ENCODE measurements at places on chromosomes 6 and 20.

GRCh38 chr6:118494091-118494490 lies 54.0 kb upstream of the PLN start:
- DNase-seq: no peak

DNA sequence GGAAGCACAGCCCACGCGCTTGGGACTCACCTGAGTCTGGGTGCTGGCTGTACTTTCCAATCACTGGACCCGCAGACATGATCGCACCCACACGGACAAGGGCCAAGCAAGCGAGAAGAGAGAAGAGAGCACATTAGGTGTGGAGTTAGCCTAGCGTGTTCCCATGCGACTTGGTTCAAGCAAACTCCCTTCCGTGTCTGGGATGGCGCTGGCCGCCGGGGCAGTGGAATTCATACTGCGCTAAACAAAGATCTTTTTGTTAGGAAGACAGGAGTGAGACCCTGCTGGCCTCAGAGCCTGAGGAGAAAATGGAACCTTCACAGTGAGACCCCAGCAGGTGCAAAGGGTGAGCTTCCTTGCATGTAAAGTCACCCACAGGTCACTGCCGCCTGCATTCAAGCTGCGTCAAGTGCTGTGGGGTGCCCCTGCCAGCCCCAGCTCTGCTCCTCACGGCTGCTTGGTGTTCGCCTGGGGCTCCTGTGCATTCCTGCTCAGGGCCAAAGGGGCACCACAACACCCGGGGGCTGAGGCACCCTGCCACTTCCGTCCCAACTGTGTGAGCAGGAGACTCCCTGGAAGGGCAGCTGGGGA lies 26.4 kb downstream of the PSMG4 start:
- DNase-seq: no peak

- DNase-seq: no peak
These were observed 2.8 kb downstream of the SOX4 start for GRCh38 chr6:21596145-21596948.

DNA sequence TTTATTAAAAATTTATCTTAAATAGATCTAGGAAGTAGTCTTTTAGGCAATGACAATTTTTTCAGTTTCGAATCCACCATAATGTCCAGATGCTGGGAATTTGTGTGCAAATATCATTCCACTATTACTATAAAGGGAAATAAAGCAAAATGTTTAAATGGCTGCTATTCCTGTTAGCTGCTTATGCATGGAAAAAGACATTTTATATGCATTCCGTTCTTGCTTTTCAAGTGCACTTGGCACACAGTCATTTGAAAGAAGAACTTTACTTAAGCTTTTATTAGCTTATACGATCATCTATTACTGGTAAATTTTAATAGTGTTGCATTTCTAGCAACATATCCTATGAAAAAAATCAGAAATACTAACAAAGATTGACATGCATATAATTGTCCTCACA lies 42.0 kb downstream of the PRL start:
- DNase-seq: no peak

GRCh38 chr20:36745234-36745926 lies 510 bp downstream of the NDRG3 start:
- DNase-seq: peak; percentile 8

DNA sequence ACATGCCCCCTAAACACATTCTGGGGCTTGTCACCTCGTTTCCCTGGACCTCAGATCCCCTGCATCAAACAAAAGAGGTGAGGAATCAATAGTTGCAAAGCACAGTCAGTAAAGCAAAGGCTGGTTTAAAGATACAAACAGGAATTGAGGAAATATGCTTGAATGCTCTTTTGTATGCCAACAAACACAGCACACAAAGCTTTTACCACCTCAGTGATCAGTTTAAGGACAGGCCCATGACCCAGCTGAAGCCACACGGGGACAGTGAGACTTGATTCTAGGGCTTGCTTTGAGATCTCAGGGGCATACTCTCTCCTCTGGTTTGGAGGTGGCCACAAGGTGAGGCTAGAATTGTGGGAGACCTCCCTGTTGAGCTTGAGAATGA lies 182.9 kb upstream of the CST7 start:
- DNase-seq: no peak

Measured in COR-L47 (cell line).